ENCODE measurements at places on chromosomes 4 and X.

- no peak for DNase-seq
These were observed 94.6 kb downstream of the FAM9B start for GRCh38 chrX:8939322-8939721.

DNA sequence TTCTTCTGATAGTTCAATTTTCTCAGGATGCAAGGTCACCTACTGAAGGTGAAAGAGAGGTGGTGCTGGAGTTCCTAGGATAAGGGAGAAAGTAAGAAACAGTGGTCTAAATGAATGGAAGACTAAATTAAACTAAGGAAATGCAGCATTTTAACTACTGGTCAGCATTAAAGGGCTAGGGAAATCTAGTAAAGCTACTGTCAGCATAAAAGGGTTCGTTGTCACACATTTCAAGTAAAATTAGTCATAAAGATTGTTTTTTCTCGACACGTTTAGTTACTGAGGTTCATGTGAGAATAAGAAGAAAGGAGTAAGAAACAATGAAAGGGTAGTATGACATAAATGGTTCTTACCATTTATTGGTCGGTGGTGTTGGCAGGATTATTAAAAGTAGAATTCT lies 40.0 kb upstream of the COX18 start:
- DNase-seq, result no peak

DNA sequence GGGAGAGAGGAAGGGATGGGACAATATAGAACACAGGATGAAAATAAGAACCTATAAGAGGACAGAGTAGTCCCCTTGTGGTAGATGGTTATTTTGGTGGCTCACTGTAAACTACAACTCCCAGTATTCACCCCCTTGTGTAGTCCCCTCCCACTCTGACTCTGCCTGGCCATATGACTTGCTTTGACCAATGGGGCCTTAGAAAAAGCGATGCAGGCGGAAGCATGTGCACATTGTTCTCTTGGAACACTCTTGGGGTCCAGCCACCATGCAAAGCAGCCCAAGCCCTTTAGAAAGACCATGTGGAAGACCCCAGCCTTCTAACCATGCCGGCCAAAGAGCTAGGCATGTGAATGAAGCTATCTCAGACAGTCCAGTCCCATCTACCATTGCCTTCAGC lies 415.0 kb downstream of the BCOR start:
- no peak for DNase-seq

GRCh38 chr4:108628411-108628810 lies 8.0 kb downstream of the RPL34 start:
- no peak for DNase-seq

DNA sequence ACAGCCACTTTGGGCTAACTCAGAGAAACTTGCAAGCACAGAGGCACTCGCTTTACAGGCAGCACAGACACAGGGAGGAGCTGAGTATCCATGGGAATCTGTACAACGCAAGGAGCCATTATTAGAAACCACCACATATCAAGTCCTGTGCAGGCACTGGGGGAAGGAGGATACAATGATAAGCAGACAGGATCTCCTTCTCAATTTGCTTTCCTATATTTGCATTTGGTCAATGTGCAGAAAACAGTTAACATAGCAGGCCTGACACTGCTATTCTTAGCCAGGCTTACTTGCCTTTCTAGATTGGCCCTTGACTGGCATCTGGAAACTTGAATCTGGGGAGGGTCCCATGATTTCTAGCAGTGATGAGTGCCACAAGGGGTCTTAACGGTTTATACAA lies 65.8 kb downstream of the TEC start:
- no peak for DNase-seq

- no peak for DNase-seq
These were observed 825.6 kb upstream of the INTU start for GRCh38 chr4:126807132-126807531.

GRCh38 chr4:7655511-7656243 lies 220.9 kb upstream of the PSAPL1 start:
- no peak for DNase-seq

DNA sequence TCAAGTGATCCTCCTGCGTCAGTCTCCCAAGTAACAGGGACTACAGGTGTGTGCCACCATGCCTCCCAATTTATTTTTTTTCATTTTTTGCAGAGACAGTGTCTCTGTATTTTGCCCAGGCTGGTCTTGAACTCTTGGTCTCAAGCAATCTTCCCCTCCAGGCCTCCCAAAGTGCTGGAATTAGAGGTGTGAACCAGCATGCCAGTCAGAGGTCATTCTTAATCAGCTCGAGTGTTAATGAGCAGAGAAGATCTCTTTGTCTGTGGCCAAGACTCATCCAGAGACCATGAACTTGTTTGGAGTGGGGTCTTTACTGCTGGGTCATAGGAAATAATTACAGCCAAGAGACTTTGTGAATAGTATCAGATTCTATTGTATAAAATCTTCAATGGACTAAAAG lies 99.2 kb upstream of the AP1S2 start:
- DNase-seq, result no peak

- DNase-seq, result no peak
These were observed 6.4 kb upstream of the RBMX2 start for GRCh38 chrX:130395341-130395740.

DNA sequence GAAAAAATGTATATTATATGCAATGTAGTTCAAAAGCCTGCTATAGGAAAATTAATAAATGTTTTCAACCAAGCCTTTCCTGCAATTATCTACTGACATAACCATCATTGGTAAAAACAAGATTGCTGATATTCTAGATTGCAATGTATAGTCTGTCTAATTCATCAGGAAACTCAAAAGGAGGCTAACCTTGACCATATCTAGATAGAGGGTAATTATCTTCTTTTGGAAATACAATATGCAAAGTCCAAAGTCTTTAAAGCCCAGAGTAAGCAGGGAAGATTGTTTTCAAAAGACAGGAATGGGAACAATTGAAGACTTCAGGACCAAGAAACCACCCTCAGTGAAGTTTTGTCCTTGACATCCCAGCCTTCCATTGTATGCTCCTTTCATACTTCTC lies 123.1 kb upstream of the GLRA2 start:
- no peak for DNase-seq

DNA sequence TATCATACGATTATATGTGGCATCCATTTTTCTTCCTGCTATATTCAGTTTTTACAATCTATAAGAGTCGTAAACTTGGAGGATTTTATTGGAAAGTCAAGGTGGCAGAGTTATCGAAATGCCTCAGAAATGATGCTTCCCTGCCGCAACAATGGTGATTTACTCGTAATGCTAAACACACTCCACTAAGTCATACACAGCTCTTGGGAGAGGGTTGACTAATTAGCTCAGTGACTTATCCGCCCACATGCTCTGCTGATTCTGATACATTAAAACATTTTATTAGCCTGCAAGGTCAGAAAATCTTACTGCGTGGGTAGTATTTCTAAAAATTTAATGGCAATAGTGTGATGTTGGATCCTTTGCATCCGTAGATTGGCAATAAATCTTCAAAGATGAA lies 420.1 kb downstream of the ARAP2 start:
- DNase-seq, result no peak

DNA sequence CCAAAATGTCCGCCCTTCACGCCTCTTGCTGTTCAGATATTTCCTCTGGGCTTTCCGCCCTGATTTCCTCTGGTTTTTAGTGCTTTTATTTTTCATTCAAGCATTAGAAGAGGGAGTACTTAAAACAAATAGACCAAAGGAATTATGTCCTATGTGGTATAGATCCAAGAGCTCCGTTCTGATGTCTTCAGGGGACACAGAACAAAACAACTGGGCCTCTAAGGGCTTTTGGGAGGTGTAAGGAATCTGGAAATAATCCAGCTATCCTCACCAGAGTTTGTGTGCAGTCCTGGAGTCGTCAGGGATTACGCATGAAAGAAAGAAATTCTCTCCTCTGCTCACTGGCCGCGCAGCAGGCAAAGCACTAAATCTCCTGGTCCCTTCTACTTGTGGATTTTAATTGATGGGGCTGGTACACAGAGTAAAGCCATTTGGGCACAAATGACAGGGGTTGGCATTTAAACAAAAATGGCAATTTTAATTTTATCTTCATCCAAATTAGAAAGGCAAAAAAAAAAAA lies 999.2 kb downstream of the ADGRL3 start:
- no peak for DNase-seq

- DNase-seq, result no peak
These were observed 50.8 kb upstream of the NAF1 start for GRCh38 chr4:163217505-163217904.

GRCh38 chr4:98261405-98262291 lies 464 bp downstream of the RAP1GDS1 start:
- DNase-seq, result peak; percentile 84

GRCh38 chr4:41600243-41600912 lies 62.4 kb downstream of the LIMCH1 start:
- DNase-seq, result no peak

- no peak for DNase-seq
These were observed 124.4 kb downstream of the VEGFC start for GRCh38 chr4:176668324-176668723.

DNA sequence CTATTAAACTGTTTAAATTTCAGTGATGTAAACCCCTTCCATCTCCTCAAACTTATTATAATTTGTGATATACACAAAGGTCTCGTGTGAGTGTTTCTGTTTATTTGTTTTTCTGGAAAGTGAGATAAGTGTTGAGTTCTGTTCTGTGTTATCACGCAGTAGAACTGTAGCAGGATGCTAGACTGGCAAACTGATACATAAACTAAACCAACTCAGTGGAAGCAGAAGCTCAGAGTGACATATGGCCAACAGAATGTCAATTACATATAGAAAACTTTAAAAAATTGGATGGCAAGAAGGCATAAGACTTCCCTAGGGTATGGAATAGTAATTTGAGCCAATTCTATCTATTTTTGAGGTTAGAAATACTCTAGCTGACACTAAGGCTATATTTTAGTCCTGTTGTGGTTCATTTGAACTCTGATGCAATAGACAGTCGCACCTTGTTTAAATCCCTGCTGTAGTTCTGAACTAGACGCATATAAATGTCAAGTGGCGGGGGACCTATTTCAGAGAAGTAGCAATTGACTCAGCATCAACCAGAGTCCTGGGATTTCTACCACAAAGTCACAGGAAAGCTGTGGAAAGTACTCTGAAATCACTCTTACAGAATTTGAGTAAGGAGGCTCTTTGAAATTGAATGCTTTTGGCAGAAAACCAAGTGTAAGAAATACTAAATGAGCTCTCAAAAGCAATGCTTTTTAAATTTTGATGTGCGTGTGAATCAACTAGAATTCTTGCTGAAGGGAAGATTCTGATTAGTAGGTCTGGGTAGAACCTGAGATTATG lies 294.4 kb downstream of the INPP4B start:
- DNase-seq, result no peak

- DNase-seq, result no peak
These were observed 868 bp downstream of the AFAP1 start for GRCh38 chr4:7938609-7939376.

DNA sequence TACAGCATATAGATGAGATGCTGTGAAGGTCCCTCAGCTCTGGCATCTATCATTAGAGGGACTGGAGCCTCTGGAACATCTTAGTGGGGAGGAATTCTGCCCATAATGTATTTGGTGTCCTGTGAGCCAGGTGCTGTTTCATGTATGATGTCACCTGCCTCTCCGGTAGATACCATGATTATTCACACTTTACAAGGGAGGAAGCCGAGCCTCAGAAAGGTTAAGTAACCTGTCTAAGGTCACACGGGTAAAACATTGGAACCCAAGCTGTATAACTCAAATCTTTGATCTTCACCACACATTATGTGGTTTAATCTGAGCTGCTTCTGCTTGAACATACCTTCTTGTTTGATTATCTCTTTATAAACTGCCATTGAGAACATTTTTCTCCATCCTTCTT lies 442.8 kb downstream of the BCOR start:
- DNase-seq, result no peak

DNA sequence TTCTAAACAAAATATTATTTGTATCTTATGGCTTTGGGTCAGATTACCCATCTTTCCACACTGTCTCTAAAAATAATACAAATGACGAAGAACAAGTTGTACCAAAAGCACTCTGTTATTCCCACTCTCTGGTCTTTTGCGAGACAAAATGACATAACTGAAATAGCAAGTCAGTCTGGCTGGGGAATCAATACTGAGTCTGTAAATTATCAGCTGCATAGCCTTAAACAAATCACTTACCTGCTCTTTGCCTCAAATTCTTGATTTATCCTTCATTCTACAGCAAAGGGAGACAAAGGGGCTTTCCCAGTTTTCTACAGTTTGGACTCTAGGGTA lies 40.9 kb downstream of the SOWAHB start:
- no peak for DNase-seq

DNA sequence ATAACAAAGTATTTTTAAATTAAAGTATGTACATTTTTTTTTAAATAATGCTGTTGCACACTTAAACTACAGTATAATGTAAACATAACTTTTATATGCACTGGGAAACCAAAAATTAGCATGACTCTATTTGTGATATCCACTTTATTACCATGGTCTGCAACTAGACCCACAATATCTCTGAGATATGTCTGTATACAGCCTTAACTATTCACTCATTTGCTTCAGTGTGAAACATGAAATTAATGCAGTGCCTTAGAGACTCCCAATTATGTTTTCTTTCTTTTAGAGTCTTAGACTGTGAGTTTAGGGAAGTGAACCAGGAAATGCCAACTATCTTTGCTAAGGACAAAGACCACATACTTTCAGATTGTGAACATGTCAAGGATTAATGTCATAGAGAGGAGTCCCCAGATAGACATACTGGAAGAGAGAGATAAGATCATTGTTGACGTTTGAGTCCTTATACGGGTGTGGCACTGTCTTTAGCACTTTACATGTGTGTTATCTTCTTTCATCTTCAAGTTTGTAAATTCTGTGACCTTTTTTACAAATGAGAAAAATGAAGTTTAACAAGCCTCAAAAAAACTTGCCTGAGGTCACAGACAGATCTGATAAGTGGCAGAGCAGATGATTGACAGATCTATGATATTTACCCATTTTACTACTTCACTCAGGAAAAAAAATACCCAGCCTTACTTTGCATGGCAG lies 23.2 kb downstream of the CXorf58 start:
- no peak for DNase-seq

GRCh38 chrX:30812326-30812725 lies 76.7 kb downstream of the TAB3 start:
- DNase-seq, result no peak

GRCh38 chrX:147884958-147885357 lies 26.8 kb upstream of the FMR1 start:
- no peak for DNase-seq

DNA sequence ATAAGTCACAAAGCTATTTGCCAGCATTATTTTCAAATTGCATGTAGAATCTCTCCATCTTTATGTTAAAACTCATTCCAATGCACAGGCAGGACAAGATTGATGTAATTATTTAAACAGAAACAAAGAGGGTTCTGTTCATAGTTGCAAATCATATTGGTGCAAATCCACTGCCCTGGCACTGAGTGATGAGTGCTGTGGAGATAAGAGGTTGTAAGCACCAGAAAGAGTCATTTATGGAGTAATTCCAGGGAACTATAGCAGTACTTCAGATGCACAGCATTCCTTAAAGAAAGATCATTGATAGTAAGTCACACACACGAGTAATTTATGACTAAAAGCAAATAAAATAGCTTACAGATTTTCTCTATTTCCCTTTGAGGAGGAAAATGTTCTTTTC lies 337.7 kb upstream of the CTSO start:
- no peak for DNase-seq

- no peak for DNase-seq
These were observed 48.4 kb downstream of the MAGEB17 start for GRCh38 chrX:16215660-16216059.

- DNase-seq, result no peak
These were observed 100.7 kb downstream of the PDGFC start for GRCh38 chr4:156870861-156871260.
